Activated naive CD4-positive, alpha-beta T cell treated with anti-CD3 and anti-CD28 coated beads for 36 hours (primary cell): ENCODE measurements at places on chromosomes 4 and X. TPM values are rescaled to one million over a fixed set of nuclear protein-coding genes. Genes with fewer than 3 reads are reported as not detected.

SOX3 gene
- total RNA-seq, result not detected

SEL1L3 gene
- total RNA-seq, result 38.2 TPM

PAK3 gene
- total RNA-seq, result 0.55 TPM

VSIG4 gene
- not detected for total RNA-seq

C4orf17 gene
- total RNA-seq, result not detected

FHIP1A gene
- 0.07 TPM for total RNA-seq

PAGE5 gene
- 0.47 TPM for total RNA-seq

EOLA1 gene
- total RNA-seq, result 14.7 TPM
